Osteocyte (in vitro differentiated cells): ENCODE measurements at places on chromosomes 13 and 19. TPM values are rescaled to one million over a fixed set of nuclear protein-coding genes. Genes with fewer than 3 reads are reported as not detected.

The N4BP2L1 gene
- total RNA-seq, result 9.8 and 10.2 TPM in 2 replicates

GRCh38 chr13:69556540-69557196 is 551.0 kb upstream of the ATXN8OS start:
- H3K36me3 ChIP-seq, result no peaks in the 10 kb centered on the region
- H3K4me1 ChIP-seq, result no peaks in the 10 kb centered on the region
- H3K27me3 ChIP-seq, result peaks cover 3% of the 10 kb centered on the region
- no peak overlapping the region for H3K4me3 ChIP-seq
- DNase-seq, result no peak
- H3K27ac ChIP-seq, result no peak overlapping the region

DNA sequence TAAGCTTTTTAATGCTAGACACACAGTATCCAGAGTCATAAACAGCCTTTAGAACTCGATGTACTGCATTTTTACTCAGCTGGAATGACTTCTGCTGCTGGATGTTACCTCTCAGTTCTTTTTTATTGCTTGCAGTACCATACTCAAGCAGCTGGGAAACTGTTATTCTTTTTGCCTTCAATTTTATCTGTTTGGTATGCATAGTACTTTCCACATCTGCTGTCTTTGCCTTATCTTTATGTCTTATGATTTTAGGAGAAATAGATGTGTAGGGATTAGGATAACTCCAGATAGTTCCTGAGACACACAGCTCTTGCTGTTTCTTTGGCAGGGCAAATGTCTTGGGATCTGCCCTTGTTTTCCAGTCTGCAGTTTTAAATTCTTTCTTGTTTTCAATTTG is 31.5 kb downstream of the TEX30 start:
- H3K27me3 ChIP-seq, result peaks cover 51% of the 10 kb centered on the region
- H3K4me3 ChIP-seq, result no peak overlapping the region
- H3K27ac ChIP-seq, result no peak overlapping the region
- H3K36me3 ChIP-seq, result peaks cover 1% of the 10 kb centered on the region

The SYT5 gene
- total RNA-seq, result not detected in 2 replicates

GRCh38 chr13:38265132-38265497 is 84.5 kb upstream of the UFM1 start:
- no peak overlapping the region for H3K4me3 ChIP-seq
- H3K27me3 ChIP-seq, result no peaks in the 10 kb centered on the region
- DNase-seq, result no peak
- no peak overlapping the region for H3K27ac ChIP-seq
- no peaks in the 10 kb centered on the region for H3K36me3 ChIP-seq

DNA sequence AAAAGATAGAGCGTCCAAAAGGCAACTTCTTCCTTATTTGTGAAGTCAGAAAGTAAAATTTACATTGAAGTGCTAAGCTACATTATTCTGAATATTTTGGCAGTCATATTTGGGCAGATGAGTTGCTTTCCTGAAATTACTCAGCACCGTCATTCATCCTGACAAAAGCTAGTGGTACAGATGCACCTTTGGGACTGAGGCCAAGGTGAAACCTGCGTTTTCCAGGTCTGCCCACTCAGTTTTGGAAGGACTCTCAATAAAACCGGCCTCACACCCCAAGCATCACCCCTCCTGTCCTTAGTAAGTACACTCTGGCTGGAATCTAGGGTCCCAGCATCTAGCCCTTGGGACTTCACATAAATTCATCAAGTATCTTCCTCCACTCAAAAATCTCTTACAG is 187.5 kb downstream of the TM9SF2 start:
- DNase-seq, result no peak
- no peaks in the 10 kb centered on the region for H3K36me3 ChIP-seq
- H3K27me3 ChIP-seq, result no peaks in the 10 kb centered on the region
